Effector memory CD4-positive, alpha-beta T cell (primary cell): ENCODE measurements at places on chromosomes 1 and 21.

- peak; percentile 47 for DNase-seq
These were observed 1.3 kb downstream of the EDARADD start for GRCh38 chr1:236395230-236395946.

DNA sequence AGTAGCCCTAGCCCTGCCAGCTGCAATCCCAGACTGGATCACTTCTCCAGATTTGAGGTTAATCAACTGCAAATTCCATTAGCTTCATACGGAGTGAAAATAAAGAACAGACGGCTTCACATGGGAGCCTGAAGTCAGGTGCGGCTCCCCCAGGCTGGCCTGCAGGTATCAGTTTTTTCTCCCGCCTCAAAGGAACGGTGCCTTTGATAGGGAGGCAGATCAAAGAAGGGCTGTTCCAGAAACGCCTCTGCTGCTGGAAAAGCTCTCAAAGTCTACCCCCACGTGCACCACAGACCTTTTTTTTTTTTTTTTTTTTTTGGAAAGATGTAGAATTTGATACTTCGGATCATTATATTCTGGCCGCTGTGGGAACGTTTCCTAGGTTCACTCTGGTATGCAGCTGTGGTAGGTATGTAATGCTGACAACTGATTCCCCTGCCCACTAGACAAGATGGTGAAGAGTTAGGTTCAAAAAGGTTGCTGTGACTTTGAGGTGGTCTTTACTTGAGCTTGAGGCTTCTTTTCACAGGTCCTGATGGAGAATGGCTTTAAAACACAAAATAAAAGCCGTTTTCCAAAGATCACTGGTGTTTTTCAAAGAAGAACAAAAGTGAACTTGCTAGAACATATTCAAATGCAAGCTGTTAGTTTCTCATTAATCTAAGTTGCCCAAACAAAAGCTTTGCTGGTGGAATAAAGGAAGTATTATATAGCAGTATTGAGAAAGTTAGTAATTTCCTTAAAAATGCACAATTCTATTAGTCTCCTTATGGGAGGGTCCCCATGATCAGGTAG lies 189.0 kb upstream of the NFIA start:
- no peak for DNase-seq

DNA sequence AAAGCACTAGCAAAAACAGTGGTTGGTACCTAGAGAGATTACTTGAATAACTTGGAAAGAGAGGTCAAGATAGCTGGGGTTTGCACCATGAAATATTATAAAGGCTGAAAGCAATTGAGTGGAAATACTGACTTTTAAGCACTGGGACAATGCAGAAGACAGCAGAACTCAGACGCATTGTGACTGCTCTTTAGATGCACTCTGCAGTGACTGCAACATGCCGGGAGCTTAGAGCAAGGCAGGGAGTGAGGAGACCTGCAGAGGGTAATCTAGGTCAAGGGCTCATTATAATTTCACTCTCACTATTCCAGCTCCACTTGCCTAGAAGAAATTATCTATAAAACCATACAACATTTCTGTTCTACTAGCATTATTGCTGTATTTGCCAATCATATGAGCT lies 36.6 kb downstream of the OLFM3 start:
- no peak for DNase-seq

GRCh38 chr1:21325731-21326387 lies 35.6 kb upstream of the ECE1 start:
- DNase-seq, result no peak

DNA sequence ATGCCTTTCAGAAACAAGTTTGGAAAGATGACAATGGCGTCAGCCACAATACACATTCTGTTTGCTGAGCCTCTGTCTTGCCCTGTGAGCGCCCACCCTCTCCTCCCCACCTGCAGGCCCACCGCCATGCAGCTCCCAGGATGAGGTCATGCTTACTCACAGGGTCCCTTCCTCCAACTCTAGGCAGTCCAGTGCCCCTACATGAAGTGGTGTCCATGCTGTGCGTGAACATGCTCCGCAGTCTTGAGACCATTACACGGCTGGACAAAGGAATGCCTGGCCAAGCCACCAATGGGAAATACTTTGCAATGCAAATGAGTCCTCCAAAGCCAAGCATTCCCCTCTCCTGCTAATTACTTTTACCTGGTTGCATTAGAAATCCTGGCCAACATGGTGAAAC lies 92.2 kb downstream of the CD58 start:
- DNase-seq, result no peak

DNA sequence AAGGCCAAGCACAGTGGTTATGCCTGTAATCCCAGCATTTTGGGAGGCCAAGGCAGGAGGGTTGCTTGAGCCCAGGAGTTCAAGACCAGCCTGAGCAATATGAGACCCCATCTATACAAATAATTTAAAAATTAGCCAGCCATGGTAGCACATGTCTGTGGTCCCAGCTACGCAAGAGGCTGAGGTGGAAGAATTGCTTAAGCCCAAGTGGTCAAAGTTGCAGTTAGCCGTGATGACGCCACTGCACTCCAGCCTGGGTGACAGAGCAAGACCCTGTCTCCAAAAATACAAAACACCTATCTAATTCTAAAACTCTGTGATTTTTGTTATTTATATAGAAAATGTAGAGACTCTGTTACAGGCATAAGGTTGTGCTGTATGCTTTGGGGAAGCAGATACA lies 44.2 kb upstream of the ZYG11A start:
- DNase-seq, result no peak

- DNase-seq, result no peak
These were observed 371.3 kb downstream of the VAV3 start for GRCh38 chr1:107593501-107594209.

DNA sequence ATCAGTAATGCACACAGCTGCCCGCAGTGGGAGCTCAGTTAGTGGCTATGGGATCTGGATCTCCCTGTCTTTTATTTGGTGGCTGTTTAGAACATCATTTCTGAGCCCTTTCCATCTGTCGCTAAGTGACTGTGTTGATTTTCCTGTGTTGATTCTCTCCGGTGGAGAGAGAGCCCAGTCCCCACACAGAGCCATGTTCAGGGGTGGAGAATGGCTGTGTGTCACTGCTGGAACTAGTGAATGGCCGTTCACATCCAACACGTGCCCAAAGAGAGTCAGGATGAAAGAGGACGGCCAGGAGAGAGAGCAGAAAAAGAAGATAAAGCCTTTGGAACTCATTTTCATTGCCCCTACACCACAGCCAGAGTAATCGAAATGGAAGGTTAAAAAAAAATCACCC lies 76.2 kb downstream of the FBXO2 start:
- no peak for DNase-seq
